NCI-H1436 treated with DMSO at 0.1 percent for 48 hours (cell line): ENCODE measurements at places on chromosomes 13 and 19.

- DNase-seq: no peak
These were observed 43.9 kb downstream of the RGCC start for GRCh38 chr13:41501281-41501680.

DNA sequence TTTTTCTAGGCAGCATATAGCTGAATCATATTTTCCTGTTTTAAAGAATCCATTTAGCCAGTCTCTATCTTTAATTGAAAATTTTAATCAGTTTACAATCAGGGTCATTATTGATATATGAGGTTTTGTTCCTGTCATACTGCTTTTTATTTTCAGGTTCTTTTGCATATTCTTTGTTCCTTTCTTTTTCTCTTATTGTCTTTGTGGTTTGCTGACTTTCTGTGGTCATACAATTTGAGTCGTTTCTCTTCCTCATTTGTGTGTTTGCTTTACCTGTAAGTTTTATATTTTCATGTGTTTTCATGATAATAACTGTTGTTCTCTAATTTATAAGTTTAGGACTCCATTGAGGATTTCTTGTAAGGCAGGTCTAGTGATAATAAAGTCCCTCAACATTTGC, 812.6 kb downstream of the DACH1 start:
- DNase-seq: no peak

GRCh38 chr13:67643516-67644055, 413.4 kb upstream of the PCDH9 start:
- DNase-seq: no peak

DNA sequence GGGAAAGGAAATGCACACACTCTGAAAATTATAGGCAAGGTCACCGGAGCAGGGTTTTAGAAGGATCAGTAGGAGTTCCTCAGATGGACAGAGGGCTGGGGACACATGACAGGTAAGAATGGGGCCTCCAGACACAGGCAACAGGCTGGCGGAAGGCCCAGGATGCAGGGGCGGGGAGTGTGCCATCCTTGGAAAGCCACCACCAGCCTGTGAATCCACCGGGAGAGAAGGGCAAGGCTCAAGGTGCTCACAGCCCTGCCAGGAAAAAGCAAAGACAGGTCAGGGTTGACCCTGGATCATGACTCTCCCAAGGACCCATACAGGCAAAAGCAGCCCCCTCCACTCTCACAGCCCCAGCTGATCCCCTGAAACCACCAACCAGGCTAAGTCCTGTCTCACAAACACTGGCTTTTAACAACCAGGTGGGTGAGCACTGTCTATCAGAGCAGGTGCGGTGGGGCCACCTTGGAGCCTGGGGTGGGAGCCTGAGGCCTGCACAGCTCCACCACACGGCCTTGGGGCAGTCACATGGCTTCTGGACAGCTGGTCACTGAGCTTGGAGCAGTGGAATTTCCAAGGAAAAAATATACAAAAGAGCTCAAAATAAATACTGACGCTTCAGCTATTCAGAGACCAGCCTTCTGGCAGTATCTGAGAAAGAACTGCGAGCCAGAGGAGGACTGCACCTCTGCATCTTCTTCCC, 35.2 kb upstream of the ISYNA1 start:
- no peak for DNase-seq

DNA sequence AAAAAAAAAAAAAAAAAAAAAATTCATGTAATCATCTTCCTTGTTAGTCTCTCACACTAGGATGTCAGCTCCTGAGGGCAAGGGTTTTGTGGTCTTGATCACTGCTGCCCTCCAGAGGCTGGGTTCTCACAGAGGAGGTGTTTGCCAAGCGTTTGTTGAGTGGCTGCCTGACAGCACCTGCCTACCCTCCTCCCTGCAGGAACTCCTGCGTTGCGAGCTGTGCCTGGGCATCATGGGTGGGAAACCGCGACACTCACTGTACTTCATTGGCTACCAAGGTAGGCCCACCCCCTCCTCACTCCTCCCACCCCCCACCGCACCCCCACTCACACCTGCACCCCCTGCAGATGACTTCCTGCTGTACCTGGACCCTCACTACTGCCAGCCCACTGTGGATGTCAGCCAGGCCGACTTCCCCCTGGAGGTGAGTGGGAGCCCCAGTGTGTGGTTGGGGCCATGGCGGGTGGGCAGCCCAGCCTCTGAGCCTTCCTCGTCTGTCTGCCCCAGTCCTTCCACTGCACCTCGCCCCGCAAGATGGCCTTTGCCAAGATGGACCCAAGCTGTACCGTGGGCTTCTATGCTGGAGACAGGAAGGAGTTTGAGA, 8.1 kb downstream of the ATG4D start:
- no peak for DNase-seq

- DNase-seq: no peak
These were observed 438 bp downstream of the PRKCSH start for GRCh38 chr19:11435833-11436313.

- no peak for DNase-seq
These were observed 5.1 kb downstream of the JUNB start for GRCh38 chr19:12796146-12797071.

GRCh38 chr13:61029064-61029463, 386.6 kb downstream of the PCDH20 start:
- no peak for DNase-seq

DNA sequence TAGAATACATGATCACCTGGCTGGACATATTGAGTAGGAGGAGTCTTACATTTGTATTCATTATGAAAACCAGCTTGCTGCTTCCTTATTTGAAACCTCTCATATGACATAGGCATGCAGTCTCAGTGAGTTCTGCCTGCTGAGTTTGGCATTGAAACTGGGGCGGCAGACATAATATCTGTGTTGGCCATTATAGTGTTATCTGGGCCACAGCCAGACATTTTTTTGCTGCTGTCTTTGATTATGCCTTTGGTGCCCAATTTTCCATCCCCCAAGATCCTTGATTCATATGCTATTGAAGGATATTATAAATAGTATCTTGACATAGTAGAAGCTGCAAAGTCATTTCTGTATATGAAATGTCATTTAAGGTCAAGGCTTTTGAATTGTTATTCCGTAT, 15.8 kb downstream of the FREM2 start:
- DNase-seq: no peak

- DNase-seq: no peak
These were observed 10.5 kb downstream of the GNG7 start for GRCh38 chr19:2691951-2692350.
